ENCODE measurements at places on chromosomes 12 and 14.

DNA sequence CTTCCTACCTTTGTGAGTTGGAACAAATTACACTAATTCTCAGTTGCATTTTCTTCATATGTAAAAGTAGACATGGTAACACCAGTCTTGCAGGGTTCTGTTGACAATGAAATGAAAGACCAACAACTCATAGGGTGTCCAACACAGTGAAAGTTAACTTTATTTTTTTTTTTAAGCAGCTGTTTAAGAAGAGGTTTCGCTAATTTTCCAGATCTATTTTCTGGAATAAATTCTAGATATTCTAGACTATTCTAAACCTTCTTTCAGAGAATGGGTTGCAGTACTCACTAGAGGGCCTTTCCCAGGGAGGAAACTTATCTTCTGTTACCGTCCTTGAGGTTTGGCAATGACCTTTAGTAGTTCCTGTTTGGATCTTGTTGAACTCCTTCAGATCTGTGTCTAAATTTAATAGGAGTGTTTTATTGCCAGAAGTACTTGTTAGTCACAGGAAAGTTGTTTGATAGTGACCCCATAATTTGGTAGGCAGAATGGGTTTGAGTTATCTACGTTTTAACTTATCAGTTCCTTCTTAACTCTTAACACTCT lies 2.8 kb upstream of the ART4 start:
- DNase-seq = no peak

GRCh38 chr12:10716277-10716676 lies 6.8 kb downstream of the YBX3 start:
- no peak for DNase-seq

GRCh38 chr14:90641615-90642243 lies 174.5 kb downstream of the TTC7B start:
- no peak for DNase-seq

GRCh38 chr14:92190768-92191167 lies 69.0 kb downstream of the CPSF2 start:
- no peak for DNase-seq

GRCh38 chr12:110992909-110993308 lies 72.5 kb upstream of the MYL2 start:
- DNase-seq = no peak

- no peak for DNase-seq
Measured at GRCh38 chr12:129530517-129530916, 373.3 kb downstream of the TMEM132D start.

GRCh38 chr12:83224012-83224411 lies 537.3 kb downstream of the TMTC2 start:
- no peak for DNase-seq

- no peak for DNase-seq
Measured at GRCh38 chr14:73953731-73954130, 3.6 kb downstream of the COQ6 start.

GRCh38 chr14:59308673-59309072 lies 120.2 kb downstream of the DAAM1 start:
- DNase-seq = no peak

DNA sequence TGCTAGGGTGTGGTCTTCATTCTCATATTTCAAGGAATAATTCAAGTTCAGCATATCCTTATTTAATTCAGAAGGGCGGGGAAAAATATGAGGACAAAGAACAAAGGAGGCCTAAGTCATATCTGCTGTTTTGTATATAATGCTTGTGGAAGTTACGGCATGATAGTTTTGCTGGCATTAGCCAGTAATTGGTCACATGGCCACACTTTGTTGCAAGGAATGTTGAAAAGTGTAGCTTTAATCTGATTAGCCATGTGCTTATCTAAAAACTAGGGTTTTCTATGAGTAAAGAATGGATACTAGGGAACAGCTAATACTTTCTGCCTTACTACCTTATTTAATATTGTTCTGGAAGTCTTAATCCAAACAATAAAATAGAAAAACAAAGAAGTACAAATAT lies 34.4 kb upstream of the E2F7 start:
- DNase-seq = no peak

- DNase-seq = no peak
Measured at GRCh38 chr14:103028161-103028767, 29.1 kb downstream of the CDC42BPB start.

DNA sequence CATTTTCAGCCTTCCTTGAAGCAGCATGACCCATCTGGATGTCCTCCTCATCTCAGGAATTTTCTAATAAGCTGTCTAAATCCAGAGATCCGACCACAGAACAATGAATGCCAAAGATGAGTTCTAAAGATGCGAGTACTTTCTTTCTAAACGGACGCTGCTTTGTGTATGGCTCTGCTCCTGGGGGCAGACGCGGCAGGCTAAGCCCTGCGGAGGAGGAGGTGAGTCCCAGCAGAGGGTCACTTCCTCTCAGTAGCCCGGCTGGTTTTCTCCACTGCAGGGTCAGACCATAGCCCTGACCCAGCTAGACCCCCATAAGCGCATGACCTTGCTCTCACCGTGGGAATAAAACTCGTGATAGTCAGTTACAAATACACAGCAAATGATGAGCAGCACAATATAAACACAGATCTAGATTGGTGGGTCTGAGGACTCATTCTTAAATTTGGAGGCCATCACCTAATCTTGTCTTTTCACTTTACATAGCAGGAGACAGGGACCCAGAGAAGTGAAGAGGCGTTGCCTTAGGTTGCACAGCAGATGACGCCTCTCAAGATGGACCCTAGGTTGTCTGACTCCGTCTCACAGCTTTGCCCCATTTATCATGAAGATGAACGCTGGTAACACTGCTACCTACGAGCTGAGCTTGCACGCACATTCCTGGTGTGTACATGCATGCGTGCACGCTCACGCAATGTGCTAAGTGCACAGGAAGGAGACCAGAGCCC lies 16.6 kb downstream of the SSH1 start:
- DNase-seq = no peak

DNA sequence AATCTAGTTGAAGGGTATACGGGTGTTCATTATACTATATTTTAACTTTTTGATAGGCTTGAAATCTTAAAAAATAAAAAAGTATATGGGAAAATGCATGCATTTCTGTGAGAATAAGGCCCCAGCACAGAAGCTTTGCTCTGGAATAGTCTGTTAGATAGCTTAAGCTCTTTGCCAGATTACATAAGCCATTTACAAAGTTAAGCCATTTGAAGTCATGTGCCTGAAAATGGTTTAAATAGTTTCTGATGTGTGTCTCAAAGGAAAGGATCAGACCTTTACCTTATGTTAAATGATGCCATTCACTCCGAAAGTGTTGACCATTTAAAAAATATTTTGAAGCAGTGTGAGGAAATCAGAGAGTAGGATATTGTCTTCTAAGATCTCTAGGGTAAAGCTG lies 51.3 kb downstream of the WASHC4 start:
- no peak for DNase-seq

DNA sequence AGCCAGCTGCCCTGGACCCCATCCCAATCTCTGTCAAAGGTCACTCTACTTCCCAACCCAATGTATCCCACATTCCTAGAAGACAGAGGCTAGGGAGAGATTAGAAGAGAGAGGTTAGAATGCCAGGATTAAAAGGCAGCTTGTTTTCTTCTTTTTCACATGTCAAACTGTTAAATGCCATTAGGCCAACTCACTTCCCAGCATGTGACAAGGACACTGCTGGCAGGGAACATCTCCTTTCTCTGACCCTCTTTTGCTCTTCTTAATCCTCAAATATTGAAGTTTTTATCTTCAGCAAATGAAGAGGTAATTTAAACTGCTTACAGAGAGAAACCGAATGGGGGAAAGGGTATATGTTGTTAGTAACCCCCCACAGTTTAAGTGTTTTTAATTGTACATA lies 89.1 kb downstream of the BBS10 start:
- DNase-seq = no peak

- no peak for DNase-seq
Measured at GRCh38 chr12:115960868-115961802, 316.4 kb downstream of the MED13L start.

DNA sequence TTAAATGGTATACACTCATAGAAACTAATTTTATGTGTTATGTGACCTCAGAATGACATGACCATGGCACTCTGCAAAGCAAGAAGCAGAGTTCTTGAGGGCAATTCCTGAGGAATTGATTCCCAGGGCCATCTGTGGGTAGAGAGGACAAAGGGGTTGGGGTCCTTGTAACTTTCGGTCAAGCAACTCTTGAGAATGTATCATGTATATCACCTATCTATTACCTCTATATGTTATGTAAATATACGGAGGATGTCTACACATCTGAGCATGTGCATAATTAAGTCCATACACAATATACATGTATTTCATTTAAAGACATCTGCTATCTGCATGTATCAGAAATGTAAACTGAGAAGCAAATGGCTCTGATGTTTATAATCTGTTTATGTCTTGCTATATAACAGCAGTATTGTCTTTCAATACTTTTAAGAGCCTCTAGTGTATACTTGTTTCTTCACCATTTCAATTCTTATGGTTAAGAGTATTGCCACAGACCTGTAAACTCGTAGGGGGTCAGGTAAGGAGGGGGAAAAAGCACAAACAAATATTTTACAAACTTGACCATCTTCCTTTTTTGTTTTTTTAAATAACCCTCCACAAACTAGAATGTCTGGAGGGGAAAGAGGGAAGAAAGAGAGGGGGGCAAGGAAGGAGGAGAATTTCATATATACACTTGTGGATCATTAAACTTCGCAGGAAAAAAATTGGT lies 4.5 kb downstream of the FOXA1 start:
- no peak for DNase-seq

DNA sequence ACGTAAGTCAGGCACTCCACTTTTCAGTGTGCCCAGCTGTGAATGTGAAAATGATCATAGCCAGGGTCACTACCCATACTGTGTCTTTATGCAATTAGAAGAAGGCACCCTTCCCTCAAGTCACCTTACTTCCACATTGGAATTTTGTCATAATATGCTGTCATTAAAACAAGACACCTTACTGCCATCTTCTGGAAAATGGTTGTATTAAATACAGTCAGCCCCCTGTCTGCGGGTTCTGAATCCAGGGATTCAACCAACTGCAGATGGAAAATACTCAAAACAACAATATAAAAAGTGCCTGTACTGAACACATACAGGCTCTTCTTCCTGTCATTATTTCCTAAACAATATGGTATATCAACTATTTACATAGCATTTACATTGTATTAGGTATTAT lies 70.2 kb upstream of the TBX5 start:
- DNase-seq = no peak

DNA sequence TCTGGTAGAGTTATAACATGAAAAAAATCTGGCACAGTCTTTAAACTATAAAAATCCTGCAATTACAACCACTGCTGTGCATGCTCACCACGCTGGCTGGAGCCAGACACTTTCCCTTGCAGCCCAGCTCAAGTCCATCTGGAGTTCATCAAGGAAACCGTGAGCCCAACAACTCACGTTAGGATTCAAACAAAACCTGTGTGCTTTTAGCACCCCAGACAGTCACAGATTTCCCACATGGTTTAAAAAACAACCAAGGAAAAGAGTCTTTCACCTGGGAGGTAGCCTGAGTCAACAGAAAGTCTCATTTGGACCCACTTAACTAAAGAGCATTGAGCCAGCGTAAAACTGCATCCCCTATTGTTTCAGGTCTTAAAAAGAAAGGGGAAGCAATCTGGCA lies 4.7 kb downstream of the LRIG3 start:
- peak; percentile 42 for DNase-seq

DNA sequence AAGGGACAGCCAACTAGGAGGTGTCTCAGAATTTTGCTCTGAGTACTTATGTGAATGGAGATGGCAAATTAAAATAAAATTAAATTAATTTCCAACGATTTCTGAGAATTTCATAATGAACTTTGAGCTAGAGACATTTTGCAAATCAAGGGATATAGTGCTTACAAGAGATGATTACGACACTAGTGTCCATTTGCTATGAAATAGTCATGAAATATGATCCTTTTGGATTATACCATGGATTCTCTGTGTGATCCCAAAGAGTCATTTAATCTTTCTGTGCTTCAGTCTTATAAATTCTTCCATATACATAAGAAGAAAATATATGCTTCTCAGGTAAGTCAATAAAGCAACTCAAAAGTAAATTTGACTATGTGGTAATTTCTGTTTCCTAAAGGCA lies 240.6 kb downstream of the SLC25A21 start:
- DNase-seq = no peak

DNA sequence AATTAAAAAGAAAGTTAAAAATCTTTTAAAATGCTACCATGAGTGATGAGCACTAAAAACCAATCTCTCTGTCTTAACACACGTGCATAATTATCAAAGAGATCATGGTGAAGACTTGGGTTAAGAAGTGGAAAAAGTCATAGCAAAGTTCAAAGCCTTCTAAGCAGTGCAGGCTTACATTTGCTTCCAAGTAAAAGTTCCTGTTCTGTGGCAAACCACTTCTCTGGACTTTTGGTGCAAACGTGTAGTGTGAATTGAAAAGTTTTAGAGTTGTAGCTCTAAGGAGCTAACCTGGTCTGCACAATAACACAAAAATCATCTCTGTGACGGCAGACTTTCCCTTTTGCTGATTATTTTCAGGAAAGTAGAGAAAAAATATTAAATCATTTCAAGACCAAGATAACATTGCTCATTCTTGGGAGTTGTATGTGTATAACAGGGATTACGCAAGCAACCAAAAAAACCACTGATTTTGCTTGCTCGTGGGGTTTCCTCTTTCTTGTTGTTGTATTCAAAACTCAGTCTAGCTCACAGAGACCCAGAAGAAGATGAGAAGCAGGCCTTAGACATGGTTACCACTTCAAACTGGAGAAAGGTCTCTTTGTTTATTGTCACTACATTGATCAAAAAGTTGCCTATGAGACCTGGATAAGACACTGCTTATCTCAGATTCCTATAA lies 2.3 kb upstream of the GLIPR1 start:
- no peak for DNase-seq

DNA sequence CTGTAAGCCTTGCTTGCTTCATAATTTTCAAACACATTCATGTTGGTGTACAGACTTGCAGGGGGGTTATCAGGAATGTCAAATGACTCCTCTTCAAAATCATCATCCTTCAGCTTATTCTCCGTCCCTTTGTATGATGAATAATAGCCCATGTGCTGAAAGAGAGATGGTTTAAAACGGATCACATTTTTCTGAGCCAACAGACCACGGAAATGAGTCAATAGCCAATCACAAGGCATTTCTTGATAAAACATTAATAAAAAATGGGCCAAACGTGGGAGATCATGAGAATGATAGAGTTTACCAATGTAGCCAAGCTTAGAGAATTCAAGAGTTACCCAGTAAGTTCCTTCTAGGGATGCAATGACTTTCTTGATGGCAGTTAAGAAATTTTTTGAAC lies 105.5 kb downstream of the NTS start:
- DNase-seq = no peak

DNA sequence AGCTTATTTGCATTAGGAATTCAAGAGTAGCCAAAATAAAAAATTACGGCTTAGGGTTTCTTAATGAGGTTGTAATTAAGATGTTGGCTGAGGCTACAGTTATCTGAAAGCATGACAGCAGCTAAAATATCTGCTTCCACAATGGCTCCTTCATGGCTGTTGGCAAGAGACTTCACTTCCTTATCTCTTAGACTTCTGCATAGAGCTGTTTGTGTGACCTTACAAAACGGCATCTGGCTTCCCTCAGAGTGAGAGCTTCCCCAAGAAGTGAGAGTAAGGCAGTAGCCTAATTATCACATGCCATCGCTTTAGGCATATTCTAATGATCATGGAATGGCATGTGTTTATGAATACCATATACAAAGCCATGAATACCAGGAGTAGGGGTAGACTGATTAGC lies 57.6 kb downstream of the CCDC59 start:
- DNase-seq = no peak

- peak; percentile 36 for DNase-seq
Measured at GRCh38 chr12:47085815-47086252, 6.1 kb upstream of the AMIGO2 start.
